Caki2 (cell line): ENCODE measurements at places on chromosomes 16 and 17. TPM values are rescaled to one million over a fixed set of nuclear protein-coding genes. Genes with fewer than 3 reads are reported as not detected.
A peak's percentile ranks its signal among the peaks of the same experiment; 100 is the strongest.

GRCh38 chr17:82780971-82781893 lies 29.4 kb downstream of the TBCD start:
- DNase-seq, result no peak

- DNase-seq, result no peak
These were observed 1.2 kb upstream of the DLX4 start for GRCh38 chr17:49967621-49968404.

DNA sequence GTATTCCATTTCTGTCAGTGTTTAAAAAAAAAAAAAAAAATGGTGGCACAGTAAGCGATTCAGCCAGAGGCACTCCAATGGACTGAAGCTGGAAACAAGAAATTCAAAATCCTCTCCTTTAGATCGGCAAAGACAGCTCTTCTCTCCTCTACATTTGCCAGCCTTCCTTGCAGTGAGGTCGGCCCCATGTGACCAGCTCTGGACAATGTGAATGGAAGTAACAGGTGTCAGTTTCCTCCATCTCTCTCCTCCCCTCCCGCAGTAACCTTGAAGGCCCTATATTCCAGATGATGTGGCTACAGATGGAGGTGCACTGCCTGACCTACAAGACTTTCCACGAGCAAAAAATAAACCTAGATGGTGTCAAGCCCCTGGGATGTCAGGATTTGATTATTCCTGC lies 15.0 kb downstream of the CUEDC1 start:
- no peak for DNase-seq

DNA sequence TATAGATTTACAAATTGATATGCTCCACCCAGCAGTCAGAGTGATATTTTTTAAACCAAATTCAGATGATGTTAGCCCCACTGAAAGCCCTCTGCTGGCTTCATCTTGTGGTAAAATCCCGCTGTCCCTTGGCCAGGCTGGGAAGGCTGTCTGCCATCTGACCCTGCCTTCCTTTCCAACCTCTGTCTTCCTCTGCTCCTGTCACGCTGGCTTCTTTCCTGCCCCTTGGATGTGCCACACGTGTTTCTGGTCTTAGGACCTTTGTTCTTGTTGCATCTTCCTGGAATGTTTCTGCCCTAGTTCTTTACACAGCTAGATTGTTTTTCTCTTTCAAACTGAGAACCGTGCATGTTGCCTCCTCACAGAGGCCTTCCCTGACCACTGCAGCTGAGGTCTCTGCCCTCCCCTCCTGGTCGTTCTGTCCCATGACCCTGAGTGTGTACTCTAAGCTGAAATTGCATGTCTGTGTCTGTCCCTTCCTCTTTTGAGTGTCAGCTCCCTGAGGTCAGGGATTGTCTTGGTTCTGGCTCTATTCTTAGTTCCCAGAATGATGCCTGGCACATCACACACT lies 11.4 kb downstream of the NT5M start:
- no peak for DNase-seq

- DNase-seq, result no peak
These were observed 437.7 kb downstream of the PMP22 start for GRCh38 chr17:14827396-14827919.

DNA sequence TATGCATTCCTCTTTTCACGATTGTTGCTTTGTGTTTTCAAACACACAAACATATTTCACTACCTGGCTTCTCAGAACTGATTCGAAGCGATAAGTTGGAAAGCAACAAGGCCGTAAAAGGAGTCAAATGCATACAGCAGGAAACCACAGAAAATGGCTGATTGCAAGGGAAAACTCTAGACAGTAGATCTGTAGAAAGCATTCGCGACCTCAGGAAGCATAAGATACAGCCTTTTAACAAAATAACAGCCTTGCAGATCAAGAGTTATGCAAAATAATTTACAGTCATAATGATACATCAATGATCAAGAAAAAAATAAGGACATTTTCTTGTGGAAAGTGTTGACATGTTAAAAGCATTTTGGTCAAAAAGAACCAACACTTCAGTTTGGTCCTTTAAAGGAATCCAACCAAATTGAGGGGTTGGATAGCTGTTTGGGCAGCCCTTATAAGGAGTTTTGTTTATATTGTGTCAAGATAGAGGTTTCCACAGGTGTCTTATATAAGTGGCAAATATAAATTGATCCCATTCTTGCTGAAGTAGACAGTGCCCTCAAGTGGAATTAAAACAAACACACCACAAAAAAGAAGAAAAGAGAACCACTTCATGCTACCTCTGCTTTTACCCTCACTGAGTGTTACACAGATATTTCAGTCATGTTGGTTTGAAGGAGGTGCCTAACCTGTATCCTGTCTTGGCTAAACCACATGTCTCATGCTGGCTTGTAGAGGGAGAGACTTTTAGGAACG lies 5.5 kb downstream of the CYLD start:
- DNase-seq, result no peak

DNA sequence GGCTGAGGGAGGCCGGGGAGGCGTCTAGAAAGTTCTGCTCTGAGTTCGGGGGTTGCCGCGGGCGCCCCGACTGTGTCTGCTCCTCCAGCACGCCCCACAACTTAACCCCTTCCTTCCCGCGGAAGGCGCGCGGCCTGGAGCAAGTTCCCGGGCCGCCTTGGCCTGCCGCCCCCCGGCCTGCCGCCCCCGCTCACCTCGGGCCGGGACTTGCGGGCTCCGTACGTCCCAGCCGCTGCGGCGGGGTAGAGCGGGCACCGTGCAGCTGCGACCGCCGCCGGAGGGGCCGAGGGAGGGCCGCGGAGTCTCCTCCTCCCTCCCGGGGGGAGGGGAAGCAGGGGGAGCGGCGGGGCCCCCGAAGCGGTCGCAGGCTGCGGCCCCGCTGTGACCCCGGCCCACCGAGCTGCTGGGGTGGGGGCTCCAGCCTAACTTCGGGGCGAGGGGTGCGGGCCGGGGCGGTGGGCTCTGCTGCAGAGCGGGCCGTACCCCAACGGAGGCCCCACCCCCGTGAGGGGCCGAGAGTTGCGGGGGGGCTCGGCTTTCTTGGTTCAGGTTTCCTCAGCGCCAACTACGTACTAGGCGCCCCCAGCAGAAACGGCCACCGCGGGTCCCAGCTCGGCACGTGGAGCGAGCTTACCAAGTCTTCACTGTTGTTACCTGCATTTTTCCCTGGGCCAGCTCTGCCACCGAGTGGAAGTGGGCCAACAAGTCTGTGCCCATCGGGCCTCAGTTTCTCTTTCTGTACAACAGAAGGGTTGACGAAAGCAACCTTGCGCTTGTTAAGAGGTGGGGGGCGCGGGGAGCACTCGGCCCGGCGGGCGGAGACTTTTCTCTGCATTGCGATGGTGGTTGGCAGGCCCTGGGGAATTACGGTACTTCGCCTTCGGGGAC lies at the start of gene CCDC102A:
Gene CCDC102A, minus strand, starts transcription at position 266 of the 888 bp plus-strand sequence. CDS start 7,394 bp downstream, outside the sequence.
- DNase-seq, result peak; percentile 49

GRCh38 chr17:38943607-38944006 lies 18.2 kb downstream of the LASP1NB start:
- DNase-seq, result no peak

GRCh38 chr16:85455534-85455933 lies 157.6 kb upstream of the GSE1 start:
- DNase-seq, result no peak

DNA sequence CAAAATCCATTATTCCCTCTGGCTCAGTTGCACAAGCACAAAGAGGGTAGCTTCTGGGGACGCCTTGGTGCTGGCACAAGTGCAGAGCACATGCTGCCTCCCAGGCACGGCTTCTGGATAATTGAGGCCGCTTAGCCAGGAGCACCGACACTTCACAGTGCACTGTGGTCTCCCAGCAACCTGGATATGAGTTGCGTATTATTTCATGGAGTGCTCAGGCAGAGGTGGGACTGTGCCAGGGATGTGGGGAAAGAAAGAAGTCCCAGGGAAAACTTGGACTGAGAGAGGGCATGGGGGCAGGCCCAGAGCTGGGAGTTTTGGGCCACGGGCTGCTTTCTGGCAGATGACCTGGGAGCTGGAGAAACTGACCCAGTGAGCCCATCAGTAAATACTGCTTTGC lies 37.5 kb downstream of the MPRIP start:
- DNase-seq, result no peak

DNA sequence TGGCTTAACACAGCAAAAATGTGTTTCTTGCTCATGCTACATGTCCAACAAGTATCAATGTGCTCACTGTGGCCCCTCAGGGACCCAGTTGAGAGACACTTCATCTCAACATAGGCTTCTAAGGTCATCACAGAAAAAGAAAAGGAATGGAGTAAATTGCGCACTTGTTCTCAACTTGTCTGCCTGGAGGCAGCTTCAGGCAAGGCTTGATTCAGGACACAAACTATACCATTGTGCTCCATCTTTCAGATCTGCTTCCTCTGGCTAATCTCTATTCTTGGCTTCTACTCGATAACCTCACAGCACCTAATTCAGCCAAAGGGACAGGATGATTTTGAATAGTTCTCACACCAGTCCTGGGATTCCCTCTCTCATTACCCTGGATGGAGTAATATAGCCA lies 35.6 kb downstream of the HS3ST2 start:
- DNase-seq, result no peak

DNA sequence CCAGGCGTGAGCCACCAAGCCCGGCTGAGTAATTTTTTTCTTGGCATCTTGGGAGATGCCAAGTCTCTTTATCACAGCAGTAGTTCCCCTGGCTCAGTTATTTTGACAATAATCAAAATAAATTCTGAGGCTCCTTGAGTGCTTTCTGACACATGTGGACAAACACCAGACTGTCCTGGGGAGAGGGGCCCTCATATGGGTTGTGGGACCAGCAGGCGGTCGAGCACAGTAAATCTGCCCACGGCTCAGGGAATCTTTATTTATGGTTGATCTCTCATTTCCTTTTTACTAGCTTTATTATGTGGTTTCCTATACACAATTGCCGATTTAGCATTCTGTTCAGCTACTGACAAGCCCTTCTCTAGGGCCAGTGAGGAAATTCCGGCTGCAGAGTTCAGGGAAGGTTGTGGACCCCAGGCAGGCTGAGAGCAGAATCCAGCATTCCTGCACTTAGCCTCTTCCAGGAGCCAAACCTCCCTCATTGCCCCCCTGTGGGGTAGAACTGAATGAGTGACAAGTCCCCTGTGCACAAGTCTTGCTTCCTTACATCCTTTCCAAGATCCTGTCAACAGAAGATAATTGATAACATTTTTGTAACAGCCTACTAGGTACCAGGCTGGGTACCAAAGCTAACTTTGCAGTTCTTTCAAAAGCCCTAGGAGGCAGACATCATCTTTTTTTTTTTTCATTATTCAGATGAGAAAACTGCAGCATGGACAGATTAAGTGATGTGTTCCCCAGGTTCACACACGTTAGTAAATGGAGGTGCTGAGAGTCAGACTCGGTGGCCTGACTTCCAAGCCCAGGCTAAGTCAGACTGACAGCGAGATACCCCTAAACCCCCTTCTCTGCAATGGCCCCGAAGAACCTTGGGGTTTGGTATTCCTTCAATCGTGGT lies 40.2 kb downstream of the HS3ST3B1 start:
- no peak for DNase-seq

DNA sequence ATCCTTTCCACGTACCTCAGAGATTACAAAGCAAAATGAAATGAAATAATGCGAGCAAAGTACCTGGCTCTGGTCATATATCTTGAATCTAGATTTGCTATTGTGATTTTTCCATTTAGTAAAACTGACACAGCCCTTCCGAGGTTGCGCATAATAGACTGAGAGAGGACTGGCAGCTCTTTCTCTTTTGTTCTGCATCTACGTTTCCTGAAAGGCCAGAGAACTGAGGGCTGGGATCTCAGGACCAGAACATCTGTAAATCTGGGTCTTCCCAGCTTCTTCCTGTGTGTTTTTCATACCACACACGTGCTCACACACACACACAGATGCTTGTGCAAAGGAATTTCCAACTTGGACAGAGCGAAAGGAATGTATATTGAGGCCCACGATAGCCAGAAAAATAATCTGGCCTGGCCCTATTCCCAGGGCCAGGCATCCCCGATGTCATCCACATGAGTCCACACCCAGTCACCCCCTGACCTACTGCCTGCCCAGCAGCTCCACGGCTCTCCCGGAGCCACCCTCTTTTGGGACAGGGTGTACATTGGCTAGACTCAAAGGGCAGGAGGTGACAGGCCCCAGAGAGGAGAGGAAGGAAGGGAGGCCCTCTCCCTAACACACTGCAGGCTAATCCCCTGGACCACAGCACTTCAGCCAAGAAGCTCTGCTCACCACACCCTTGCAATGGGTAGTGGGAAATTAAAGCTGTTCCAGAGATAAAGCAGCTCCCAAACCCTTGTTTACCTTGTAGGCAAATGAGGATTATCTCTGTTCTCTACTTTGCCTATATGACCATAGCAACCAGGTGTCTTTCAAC lies 41.8 kb downstream of the NOL11 start:
- no peak for DNase-seq

- DNase-seq, result peak; percentile 11
These were observed 83.4 kb downstream of the GAS7 start for GRCh38 chr17:10114931-10115535.

GRCh38 chr17:69470702-69471101 lies 56.2 kb downstream of the MAP2K6 start:
- DNase-seq, result no peak

- DNase-seq, result no peak
These were observed 1.4 kb downstream of the FMNL1 start for GRCh38 chr17:45222996-45223538.

DNA sequence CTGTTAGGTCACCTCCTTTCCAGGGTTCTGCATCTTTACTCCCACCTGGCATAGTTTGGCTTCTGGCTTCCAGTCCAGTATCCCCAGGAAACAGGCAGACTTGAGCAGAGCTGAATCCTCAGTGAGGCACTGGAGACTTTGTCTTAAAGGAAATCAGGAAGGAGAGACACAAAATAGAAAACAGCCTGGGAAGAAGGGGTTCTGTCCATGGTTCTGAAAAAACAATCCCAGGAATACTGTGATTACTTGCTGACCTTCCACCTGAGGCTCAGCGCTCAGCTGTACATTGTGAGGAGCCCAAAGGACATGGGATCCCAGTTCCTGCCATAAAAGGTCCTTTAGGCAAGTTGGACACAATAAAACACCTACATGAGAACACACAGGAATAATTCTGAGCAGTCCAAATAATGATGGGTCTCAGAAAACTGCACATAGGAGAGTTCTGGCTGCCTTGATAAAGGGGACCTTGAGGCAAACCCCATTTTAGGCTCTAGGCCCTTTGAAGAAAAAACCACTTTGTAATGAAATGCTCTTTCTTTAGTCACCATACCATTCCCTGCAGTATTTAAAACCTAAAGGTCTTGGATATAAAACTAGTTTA lies 81.4 kb upstream of the CRHR1 start:
- DNase-seq, result peak; percentile 51

The CCDC200 gene
- not detected in 2 replicates for total RNA-seq

The DHRS7B gene
- 12.3 and 21.2 TPM in 2 replicates for total RNA-seq

The PRSS33 gene
- not detected in 2 replicates for total RNA-seq

The CEP295NL gene
- 0.35 TPM in 1 of 2 replicates, not detected in the other for total RNA-seq

The MFAP4 gene
- total RNA-seq, result not detected in 2 replicates

The EXOC3L1 gene
- not detected in 2 replicates for total RNA-seq

The FBXO39 gene
- not detected in 2 replicates for total RNA-seq

The RCVRN gene
- not detected in 2 replicates for total RNA-seq

The SLC13A5 gene
- not detected in 2 replicates for total RNA-seq
